ENCODE measurements at places on chromosomes 4 and X.

GRCh38 chrX:149145845-149146285, 359.2 kb downstream of the IDS start:
- no peak for DNase-seq

- DNase-seq: no peak
These were observed 195.7 kb upstream of the GK2 start for GRCh38 chr4:79603681-79604080.

DNA sequence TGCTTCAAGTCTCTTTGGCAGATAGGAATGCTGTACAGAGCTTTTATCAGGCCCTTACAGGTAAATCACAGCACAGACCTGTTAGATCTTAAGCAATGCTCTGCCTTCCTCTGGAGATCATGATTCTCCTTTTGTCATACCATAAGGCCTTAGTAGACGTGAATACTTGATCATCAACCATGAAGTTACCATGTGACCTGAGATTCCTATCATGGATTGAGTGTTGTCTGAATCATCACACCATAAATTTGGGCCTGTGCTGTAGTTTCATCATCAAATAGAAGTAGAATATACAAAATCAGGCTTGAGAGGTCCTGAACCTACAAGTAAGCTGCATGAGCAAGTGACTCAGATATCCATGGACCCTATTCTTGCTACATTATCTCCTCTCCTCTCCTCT, 466.8 kb upstream of the INTU start:
- no peak for DNase-seq

DNA sequence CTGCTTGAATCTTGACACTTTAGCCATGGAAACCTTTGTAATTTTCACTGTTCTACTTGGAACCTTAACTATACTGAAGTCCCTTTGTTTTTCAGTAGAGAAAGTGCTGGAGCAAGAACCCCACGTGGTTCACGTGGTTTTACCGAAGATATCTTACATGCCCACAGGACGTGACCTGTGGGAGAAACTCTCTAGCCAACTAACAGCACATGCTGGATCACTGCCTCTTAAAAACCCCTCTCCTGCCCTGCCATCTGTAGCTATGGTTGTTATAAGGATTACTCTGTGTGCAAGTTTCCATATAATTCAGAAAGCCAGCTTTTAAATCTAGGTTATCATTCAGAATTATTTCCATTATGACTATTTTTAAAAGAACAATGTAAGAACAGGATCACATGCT, 30.2 kb downstream of the SPANXD start:
- no peak for DNase-seq

DNA sequence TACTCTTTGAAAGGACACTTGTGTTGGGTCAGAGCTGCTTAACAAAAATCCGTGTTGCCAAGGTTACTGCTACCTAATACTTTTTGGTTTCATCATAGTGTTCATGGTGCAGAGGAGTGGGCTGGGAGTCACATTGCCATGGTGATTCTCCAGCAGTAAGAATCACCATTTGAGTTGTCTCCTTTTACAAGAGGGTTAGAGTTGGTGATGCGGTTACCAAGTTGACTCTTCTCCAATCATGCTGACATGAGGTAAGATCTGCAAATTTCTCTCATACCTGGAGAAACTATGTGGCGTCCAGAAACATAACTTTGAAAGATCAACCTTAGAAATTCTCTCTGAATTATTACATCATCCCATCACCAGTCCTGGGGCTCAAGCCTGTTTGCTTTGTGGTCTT, 242.9 kb upstream of the CNKSR2 start:
- no peak for DNase-seq

DNA sequence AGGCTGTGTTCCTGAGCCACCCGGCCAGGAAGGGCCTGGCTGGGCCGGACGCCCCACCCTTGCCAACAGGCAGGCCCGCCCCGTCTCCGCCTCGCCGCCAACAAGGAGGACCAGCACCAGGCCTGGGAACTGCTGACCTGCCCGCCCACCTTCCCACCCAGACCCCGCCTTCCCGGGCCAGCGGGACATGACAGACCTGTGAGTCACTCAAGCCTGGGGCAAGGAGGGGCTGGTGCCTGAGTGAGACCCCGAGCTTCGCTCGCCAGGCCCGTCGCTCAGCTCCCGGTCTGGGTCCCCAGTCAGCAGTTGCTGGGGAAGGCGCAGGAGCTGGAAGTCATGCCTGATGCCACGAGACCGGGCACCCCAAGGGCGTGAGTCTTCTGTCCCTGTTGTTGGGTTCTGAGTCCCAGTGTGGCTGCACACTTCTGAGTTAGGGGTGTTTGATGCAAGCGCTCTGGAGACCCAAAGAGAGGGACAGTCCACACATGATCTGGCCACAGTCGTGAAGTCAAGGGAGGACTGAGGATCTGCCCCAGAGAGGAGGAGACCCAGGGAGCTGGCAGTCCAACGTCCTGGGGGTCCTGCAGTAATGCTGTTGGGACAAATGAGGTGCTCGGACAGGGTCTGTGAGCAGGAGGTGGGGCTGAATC, at the start of gene DNASE1L1:
Gene DNASE1L1 (minus strand): TSS at position 33 of the 650 bp plus-strand sequence. CDS start 3,686 bp downstream, outside the sequence.
- no peak for DNase-seq

GRCh38 chr4:95317085-95317793, 231.5 kb downstream of the UNC5C start:
- no peak for DNase-seq

- DNase-seq: no peak
These were observed 23.8 kb upstream of the CCNQ start for GRCh38 chrX:153622661-153623309.

DNA sequence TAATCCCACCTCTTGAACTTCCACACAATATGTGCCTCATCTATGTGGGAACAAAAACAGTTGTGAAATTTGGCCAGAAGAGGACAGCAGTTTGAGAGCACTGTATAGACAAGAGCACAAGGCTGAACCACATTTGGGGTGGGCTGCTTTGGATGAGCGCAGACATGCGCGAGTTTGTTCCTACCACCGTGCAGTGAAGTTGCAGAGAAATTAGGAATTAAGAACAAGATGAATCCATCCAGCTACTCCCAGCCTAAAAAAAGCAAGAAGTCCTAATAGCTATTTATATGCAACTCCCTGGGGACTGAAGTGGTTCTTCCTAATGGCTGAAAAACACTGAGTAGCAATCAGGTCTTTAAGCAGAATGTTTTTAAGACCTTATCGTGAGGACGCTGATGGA, 1.0 kb downstream of the GAB3 start:
- DNase-seq: no peak

- no peak for DNase-seq
These were observed 6.8 kb upstream of the DYNLT3 start for GRCh38 chrX:37854148-37854547.

DNA sequence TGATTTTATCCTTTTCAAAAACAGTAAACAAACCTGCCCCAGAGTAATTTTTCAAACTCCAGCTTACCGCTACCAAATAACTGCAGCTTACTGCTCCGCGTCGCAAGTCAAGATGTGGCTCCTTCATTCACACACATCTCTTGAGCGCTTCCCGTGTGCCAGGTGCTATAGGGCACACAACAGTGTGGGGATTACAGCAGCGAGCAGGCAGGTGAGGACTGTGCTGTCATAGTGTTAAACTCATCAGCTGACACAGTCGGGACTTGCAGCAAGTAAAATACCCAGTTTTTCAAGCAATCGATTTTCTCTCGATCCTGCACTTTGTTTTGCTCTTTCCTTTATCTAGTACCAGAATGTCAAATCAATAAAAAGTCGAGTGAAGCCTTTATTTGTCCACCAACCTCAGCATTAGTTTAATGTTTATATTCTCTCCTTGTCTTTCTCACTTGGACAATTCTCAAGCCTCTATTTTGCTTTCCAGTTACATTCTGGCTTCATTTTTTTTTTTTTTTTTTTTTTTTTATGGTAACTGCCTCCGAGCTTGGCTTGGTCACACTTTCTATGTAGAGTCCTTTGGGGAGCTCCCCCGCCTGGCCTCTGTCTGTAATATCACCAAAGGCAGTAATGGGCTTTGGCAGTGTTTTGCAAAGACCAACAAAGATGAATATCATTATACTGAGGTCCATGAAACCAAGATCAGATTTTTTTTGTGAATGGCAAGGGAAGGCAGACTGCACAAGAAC, 8.3 kb upstream of the ASB5 start:
- no peak for DNase-seq

- no peak for DNase-seq
These were observed 1692.1 kb downstream of the PCDH19 start for GRCh38 chrX:98717970-98718369.

DNA sequence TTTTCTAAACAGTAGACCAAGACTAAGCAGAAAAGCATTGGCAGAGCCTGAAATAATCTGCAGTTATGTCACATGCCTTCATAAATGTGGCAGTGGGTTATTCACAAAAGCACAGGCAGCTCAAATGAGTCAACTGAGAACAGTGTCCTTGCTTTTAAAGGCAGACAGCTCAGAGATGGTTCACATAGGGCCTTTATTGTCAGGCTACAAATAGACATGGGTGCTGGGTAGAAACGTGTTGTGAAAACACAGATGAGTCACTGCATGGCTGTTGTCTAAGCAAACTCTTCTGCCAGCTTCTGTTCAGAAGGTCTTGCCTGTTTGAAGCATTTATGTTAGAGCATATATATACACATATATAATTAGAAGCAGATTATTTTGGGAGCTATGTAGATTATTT, 118.0 kb downstream of the SLC4A4 start:
- no peak for DNase-seq

DNA sequence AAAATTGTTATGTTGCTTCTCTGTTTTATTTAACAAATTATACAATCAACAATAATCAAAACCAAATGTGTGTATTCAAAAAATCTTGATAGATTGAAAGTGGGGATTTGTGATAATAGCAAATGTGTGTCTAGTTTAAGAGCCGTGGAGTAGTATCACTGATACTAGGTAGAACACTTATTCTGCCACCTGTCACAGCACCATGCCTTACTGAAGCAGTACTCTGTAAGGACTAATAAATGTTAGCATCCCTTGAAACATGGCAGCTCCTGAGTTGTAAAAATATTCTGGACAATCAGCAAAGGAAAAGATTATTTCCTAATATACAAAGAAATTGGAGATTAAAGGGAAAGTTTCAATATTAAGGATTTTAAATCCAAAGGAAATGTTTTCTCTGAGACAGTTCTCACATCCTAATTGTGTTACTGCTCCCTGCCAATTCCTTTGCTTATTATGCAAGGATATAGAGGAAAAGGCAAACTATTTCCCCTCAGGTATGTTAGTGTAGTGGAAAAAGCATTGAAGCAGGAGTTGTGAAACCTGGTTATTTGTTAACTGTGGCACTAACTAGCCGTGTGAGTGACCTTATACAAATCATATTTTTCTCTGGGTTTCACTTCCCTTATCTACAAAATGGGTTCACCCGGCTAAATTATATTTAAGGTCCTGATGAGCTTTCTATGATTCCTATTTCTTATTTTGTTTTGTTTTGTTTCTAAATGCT, 303.1 kb downstream of the ARHGAP24 start:
- no peak for DNase-seq

DNA sequence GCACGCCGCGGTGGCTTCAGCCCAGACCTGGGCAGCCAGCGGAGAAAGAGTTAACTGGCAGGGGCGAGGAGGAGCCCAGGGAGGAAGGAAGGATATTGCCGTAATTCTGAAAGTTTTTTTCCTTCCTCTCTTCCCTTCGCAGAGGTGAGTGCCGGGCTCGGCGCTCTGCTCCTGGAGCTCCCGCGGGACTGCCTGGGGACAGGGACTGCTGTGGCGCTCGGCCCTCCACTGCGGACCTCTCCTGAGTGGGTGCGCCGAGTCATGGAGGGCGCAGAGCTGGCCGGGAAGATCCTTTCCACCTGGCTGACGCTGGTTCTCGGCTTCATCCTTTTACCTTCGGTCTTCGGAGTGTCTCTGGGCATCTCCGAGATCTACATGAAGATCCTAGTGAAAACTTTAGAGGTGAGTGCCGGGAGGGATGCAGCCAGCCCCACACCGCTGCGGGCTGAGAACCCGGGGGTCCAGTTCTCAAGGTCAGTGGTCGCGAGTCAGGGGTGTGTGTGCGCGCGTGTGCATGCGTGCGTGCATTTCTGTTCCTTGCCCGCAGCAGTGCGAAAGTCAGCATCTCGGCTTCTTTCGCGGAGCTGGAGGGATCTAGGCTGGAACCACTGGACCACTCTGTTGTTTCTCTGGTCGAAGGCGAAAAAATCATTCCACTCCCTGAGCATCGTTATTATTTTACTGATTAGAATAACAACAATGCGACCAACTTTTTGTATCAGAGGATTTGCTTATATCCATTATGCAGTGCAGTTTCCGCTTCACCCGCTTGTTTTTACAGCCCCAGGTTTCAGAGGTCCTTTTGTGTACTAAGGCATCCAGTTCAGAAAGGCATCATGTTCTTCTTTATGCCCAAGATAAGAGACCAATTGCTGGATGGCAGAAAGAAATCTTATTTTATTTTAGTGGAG, 709 bp downstream of the GPAT3 start:
- peak; percentile 1 for DNase-seq

- DNase-seq: no peak
These were observed 689 bp downstream of the NR0B1 start for GRCh38 chrX:30308263-30309138.

Data from stimulated activated CD4-positive, alpha-beta T cell treated with anti-CD3 and anti-CD28 coated beads, Interleukin-4, amount 100 ng/mL, for 48 hours (primary cell).